ENCODE measurements at places on chromosomes 13 and 19.
A peak's percentile ranks its signal among the peaks of the same experiment; 100 is the strongest.

DNA sequence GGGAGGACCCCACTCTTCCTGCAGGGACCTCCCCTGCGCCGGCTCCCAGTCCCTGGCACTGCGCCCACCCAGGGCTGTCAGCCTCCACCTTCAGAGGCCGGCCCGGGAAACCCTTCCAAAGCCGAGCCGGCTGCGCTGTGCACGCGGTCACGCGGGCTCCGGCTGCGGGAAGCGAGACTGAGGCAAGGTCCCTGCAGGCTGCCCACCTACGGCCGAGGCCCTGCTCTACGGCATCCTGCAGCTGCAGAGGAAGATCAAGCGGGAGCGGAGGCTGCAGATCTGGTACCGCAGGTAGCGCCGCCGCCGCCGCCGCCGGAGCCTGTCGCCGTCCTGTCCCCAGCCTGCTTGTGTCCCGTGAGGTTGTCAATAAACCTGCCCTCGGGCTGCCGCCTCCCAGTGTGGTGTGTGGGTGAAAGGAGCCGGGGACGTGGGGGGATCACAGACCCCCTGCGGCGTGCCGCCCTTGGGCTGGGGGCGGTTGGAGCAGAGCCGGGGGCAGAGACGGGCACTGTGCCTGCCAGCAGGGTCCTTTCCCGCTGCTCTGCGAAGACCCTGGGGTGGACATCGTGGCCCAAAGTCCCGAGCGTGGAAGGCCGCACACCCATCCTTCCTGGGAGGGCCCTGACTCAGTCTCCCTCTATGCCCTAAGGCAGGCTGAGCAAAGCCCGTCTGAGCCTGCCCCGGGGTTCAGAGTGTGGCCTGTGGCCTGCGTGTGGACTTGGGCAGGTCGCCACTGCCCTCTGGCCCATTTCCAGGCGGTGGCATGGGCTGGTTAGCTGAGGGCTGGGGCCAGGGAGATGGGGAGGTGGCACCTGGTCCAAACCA, 5.9 kb downstream of the GAMT start:
- DNase-seq, result no peak

DNA sequence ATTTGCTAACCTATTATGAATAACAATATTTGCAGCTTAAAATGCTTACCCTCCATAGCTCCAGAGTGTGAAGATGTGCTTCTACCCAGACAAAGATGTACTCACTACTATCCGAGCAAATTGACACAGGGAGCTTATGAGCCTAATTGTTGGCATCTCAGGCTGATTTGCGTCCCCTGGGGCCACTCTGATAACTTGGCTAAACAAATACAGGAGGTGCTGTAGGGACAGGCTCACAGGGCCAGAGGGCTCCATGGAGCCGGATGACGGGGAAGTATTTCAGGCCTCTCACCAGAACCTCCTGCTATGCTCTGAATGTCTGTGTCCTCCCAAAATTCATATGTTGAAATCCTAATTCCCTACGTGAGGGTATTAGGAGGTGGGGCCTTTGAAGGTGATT, 26.7 kb upstream of the C19orf12 start:
- DNase-seq, result no peak

GRCh38 chr19:31543456-31543855, 194.2 kb upstream of the TSHZ3 start:
- DNase-seq, result no peak

DNA sequence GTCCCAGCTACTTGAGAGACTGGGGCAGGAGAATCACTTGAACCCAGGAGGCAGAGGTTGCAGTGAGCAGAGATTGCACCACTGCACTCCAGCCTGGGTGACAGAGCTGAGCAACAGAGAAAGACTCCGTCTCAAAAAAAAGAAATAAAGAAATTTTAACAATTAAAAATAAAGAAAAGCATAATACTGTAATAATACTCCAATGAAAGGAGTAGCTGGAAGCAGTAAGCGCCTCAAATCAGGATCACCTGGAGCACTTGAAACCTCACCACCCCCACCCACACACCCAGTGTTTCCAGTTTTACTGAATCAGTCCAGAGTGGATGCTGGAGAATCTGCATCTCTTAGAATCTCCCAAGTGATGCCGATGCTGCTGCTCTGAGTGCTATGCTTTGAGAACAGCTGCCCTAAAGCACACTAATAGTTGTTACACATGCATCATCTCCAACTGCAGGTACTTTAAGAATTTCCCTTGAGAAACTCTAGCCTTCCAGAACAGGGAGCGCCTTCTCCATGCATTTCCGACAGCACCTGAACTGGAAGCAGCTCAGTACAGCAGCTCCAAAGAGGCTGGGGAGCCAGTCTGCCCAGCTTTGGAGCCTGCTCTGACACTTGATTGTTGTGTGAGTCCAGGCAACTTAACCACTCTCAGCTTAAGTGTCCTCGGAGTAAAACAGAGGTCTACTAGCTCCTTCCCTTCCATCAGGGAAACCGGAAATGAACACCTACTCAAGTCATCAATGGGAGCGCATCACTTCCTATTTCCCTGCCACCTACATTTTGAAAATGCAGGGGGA, 2.9 kb downstream of the ABCC4 start:
- DNase-seq, result no peak

- DNase-seq, result no peak
Measured at GRCh38 chr13:40875583-40875982, 86.2 kb downstream of the SLC25A15 start.

DNA sequence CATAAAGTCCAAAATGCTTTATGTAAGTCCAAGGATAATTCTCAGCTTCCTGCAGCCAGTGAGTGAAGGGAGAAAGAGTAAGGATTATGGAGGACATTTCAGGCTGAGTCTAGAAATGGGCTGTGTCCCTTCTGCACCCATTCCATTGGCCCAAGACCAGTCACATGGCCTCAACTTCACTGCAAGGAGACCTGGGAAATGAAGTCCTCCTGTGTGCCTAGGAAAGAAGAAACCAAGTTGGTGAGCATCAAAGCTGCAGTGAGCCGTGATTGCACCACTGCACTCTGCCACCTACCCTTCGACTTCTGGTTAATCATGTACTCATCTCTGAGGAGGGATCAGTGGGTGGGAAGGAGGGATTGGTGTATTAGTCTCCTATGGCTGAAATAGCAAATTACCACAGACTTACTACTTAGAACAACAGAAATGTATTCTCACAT, 3.6 kb upstream of the CD37 start:
- peak; percentile 64 for DNase-seq

GRCh38 chr13:46795321-46795720, 1.6 kb downstream of the ESD start:
- no peak for DNase-seq

DNA sequence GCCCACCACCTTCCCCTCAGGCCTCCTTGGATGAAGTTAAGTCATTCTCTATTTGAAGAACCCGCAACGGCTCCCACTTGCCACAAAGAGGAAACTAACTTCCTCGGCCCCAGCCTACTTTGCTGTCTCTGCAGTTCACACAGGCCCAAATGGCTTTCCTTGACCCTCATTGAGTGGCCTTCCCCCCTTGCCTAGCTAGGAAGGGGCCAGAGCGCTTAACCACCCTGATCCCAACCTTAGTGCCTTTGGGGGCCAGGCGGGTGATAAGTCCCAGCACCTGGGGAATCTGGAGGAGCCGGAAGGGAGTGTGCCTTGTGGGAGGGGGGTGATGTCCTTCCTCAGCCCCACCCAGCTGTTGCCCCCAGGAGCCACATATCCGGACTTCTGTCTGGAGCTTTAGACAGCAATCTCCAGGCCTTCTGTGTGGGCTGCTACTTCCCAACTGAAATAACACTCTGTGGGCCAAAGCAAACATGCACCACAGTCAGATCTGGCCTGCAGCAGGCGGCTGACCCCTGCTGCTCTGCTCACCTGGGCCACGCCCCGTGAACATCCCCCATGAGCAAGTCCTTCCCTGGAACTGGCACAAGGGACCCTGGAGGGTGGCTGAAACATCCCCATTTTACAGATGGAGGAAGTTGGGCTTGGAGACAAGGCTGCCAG, 10.5 kb downstream of the NECTIN2 start:
- DNase-seq, result no peak

DNA sequence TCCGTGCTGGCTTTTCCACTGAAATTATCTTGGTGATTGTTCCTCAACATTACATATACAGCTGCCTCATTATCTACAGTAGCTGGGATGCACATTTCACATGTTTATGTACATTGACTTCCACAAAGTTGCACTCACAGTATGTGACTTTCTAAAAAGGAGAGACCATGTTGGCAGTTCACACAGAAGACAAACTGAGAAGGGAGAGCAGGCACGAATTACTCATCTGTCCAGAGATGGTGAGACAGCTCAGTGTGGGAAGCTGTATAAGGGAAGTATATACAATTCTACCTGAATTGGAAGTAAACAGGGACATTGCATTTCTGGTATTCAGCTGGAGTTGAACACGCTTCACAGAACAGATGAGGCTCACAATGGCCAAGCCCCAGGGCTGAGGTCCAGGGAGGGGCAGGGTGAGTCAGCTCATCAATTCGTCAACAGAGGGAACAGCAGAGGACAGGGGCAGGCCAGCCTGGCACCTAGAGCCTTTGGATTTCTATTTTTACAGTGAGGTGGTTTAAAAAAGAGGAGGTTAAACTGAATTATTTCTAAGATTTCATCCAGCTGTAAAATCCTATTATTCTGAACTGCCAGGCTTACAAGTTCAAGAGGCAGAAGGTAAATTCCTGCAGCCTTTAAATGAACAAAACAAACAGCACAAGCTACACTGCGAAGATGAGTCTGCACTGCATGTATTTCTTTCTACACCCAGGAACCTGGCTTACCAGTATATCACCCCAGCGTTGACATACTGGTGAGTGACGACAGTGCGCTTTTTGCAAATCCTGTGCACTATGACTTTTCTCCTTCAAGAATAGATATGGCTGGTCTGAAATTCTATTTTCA, 9.8 kb downstream of the PARP4 start:
- DNase-seq, result no peak

DNA sequence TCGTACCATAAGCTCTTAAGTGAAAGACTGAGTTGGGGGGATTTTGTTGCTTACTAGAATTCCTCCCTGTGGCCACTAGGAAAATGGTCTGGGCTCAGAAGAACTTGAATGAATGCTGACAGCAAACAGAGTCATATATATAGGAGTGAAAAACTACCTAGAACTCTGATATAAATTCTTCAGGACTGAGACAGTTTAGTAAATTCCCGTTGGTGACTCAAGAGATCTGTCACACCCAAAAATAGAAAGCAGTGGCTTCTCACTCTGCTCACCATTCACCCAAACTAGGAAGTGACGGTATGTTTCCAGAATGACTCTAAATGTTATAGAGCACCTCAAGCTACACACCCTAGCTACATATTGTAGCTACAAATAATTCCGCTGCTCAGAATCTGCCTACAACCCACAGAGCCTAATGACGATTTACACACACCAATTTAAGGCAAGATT, 116.2 kb downstream of the TBC1D4 start:
- DNase-seq, result no peak

GRCh38 chr19:1453525-1454364, 3.8 kb downstream of the APC2 start:
- DNase-seq, result no peak

DNA sequence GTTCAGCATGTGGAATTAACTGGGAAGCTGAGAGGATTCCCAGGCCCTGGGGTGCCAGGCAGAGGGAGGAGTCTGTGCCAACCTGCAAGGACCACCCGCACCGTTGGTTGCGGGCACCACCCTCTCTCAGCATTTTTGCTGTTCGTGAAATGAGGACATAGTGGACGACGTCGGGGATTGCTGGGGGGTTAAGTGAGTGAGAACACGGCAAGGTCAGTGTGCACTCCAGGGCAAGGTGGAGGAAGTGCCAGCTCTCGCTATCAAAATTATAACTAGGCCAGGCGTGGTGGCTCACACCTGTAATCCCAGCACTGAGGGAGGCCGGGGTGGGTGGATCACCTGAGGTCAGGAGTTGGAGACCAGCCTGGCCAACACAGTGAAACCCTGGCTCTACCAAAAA, 2.2 kb downstream of the FXYD3 start:
- DNase-seq, result no peak

GRCh38 chr19:13597640-13598039, 91.4 kb upstream of the CACNA1A start:
- no peak for DNase-seq

DNA sequence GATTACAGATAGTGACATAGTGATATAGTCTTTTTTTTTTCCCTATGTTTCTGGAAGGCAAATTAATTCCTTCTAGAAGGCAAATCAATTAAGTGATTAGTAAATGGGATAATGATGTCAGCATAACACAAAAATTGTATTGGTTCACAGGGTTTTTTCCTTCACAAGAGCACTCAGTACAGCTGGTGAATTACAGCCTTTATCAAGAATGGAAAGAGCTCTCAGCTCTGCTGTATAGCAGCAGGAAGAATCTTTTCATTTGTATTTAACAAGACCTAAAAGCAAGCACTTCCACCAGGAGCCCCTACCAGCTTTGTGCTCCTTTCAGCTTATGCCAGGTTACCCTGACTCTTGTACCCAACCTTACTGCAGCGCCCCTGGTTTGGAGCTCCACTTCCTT, 90.8 kb downstream of the SERP2 start:
- no peak for DNase-seq

DNA sequence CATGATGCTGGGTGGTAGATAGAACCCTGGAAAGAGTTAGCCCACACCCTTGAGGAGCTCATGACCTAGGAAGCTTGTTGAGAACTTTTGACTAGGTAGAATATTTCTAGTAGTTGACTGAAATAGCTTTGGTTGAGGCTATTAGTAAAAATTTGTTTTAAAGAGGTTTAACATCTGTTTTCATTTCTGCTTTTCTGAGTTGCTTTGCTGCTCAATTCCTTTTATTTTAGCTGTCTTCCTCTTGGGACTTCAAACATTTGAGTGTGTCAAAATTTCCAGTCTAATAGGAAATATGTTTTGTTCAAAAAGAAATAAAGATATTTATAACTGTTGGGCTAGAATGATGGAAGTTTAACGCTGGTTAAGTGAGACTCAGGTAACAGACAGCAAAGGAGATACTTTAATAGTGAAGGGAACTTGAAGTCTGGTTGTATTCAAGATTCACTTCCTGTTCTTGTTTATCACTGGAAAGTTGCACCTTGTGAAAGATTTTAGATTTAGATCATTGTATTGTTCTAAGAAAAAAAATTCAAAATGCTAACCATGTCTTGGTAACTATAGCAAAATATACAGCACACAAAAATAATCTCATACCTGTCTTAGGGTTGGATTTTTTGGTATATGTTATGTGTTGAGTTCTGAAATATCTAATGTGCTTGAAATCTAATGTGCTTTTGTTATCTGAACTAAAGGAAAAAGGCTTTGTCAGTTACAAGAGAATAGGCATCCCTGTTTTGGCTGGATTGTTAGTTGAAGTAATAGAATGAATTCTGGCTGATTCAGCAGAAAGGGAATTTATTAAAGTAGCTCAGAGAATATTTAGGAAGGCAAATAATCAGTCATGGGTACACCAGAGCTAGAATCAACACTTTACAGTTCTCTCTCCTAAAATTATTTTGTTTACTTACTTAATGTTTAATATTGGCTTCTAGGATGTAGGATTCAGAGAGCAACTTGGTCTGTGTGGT, 24.4 kb upstream of the GPR18 start:
- DNase-seq, result no peak

DNA sequence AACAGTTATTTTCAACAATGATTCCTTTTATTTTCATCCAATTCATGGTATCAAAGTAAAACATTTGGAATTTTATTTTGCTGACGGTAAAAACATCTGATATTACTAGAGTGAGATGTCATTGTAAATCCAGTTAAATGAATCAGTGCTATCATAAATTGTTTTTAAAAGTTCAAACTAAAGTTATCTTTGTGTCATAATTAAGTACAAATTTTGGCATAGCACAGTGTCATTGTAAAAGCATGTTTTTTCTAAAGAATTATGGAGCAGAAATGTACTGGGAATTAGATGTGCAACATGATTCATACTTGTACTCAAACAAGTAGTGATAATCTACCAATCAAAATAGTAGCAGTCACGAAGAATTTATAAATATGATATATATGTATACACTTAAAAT, 92.8 kb downstream of the FAM216B start:
- no peak for DNase-seq

- DNase-seq, result no peak
Measured at GRCh38 chr19:57441979-57442752, 7.0 kb downstream of the ZNF749 start.
